ENCODE measurements at places on chromosomes 7 and 10.

DNA sequence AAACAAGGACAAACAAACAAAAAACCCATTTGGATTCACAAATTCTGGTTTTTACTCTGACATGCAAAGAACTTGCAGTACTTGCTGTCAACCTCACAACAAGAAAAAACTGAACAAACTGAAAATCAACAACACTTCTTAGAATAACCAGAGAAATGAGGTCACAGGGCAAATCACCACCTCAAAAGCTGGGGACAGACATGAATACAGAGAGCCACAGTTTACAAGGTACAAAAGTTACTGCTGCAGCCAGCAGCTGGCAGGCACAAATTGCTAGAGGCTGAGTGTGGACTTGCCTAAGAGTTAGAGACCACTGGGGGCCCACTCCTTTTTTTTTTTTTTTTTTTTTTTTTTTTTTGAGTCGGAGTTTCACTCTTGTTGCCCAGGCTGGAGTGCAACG lies 15.0 kb upstream of the RNF32 start:
- DNase-seq: no peak

- DNase-seq: no peak
These were observed 224.0 kb upstream of the GRB10 start for GRCh38 chr7:51006483-51007235.

GRCh38 chr10:84293574-84294016 lies 34.8 kb upstream of the CCSER2 start:
- DNase-seq: no peak

DNA sequence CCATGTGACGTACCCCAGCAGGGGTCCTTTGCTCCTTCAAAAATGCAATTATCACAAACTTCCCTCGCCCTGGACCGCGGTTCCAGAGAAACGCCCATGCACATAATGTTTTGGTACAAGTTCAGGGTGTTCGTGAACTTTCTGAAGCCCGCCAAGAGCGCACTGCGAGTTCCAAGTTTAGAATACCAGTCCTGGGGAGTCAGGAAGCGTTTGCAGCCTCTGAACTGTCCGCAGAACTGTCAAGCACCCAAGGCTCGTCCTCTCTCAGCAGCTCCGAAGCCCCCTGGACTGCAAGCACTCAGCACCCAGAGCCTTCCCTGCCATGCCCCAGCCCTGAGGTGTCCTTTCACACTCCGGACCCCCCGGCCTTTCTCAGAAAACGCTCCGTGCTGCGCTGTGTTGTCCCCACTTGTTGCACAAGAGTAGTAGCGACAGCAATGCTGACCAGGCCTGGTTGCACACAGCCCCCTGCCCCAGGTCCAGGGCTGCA lies 30.3 kb downstream of the CALML3 start:
- no peak for DNase-seq

GRCh38 chr10:7258948-7259523 lies 151.8 kb downstream of the SFMBT2 start:
- DNase-seq: no peak

DNA sequence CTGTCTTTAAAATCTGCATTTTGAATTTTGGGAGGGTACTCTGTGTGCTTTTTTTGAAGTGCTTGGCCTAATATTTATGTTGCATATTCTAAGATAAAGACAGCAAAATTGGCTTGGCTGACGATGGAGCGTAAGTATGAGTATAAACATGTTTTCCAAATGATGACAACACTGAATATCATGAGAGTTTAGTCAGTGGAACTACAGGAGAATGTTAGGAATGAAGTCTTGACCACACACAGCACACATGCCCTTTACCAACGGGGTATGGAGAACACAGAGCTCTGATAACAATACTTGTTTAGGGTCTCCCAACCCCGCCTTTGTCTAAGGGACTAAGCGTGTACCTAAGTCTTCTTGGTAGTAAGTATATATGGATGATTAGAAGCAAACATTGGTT lies 253.9 kb upstream of the FZD8 start:
- DNase-seq: no peak

DNA sequence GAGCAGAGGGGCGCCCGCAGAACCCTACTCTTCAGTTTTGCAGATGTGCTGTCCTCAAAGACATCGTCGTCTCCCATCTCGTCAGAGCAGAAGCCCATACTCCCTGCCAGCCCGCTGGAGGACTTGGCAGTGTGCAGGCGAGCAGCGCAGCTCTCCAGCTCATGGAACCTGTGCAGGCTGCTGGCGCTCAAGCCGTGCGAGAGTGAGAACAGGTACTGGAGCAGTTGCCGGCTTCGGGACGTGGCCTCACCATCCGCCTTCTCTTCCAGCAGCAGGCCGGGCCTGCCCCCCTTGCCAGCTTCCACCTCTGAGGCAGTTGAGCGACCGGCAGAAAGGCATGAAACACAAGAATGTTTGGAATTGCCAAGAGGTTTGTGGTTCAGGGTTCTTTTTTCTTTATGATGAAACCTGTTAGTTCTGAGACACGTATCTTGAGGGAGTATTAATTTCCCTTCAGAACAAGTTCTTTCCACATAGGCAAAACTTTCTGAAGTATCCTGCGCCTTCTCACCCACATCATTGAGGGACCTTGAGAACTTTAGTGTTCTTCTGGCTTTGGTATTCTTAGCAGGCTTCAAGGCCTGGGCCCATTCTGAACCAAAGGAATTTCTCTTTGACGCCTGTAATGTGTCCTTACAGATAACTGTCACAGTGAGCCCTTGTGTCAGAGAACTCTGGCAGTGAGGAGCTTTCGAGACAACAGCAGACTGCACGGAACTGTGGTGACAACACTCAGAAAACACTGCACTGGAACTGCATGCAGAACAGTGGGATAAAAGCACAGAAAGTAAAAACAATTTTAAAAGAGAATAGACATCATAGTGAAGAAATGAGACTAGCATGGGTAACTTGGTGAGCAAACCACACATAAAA lies 89.5 kb downstream of the ALOX5 start:
- no peak for DNase-seq

- DNase-seq: no peak
These were observed 6.4 kb downstream of the HEPACAM2 start for GRCh38 chr7:93219868-93220267.

Measured in Calu3 (cell line).